ENCODE measurements at places on chromosomes 6 and 20.

DNA sequence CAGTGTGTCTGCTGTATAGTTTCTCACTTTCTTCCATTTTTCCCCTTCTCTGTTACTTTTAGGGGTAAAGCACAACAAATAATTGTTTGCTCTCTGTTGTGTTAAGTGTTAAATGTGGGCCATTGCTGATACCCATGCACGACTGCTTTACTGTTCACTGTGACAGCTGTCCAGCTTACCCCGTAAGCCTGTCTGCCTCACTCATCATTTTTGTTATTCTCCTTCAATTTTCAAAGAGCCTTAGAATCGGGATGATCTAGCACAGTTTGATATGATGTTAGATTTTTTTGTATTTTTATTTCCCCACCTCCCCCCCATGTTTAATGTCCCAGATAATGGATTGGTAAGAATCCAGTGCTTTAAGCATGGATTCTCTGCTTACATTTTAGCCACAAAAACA lies 41.2 kb upstream of the MLIP start:
- no peak for DNase-seq

DNA sequence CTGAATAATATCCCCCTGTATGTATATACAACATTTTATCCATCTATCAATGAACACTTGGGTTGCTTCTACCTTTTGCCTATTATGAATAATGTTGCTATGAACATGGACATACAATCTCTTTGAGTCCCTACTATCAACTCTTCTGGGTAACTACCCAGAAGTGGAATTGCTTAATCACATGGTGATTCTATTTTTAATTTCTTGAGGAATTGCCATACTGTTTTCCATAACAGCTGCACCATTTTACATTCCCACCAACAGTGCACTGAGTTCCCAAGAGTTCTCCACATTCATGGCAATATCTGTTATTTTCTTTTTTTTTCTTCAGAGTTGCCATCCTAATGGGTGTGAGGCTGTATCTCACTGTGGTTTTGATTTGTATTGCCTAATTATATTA lies 88.3 kb downstream of the ZHX3 start:
- DNase-seq = no peak

DNA sequence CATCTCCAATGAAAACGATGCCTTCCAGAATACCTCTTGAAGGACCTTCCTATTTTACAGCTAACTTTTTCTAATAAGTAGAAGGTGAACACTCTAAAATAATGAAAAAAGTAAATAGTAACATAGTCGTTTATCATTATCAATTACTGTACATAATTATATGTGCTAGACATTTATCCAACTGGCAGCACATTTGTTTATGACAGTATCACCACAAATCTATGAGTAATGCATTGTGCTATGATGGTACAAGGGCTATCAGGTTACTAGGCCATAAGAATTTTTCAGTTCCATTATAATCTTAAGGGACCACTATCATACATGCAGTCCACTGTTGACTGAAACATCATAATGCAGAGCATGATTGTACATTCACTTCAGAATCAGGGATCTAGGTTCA lies 68.4 kb downstream of the ATG5 start:
- no peak for DNase-seq

DNA sequence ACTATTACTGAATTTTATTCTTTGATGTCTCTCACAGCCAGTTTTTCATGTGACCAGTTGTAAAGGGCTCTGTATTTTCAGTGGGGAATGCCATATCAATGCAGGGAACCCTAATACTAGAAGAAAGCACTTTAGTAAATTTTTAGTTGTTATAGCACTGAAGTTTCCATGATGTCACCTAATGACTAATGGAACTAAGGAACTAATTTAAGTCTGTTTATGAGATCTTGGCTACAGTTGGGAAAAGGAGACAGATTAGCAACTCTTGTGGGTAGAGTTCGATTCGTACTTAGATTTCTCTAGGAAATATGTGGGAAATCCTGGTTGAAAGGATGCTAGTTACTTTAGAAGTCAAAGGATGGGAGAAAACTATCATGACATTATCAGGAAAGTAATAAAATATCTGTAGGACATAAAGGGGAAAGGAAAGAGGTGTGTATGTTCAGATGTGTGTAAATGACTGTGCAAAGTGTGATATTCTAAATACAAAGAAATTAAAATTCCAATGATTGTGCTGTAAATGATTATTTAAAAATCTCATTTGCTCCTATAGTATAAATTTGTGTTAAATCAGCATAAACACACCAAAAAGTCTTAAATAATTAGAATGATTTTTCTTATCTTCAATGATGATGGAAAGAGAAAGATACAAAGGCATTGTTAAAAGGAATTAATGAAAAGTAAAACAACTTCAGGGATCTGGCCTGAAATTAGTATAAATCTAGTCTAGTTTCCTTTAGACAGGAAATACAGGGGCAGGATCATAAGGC lies 103.4 kb downstream of the LRRC1 start:
- DNase-seq = no peak

DNA sequence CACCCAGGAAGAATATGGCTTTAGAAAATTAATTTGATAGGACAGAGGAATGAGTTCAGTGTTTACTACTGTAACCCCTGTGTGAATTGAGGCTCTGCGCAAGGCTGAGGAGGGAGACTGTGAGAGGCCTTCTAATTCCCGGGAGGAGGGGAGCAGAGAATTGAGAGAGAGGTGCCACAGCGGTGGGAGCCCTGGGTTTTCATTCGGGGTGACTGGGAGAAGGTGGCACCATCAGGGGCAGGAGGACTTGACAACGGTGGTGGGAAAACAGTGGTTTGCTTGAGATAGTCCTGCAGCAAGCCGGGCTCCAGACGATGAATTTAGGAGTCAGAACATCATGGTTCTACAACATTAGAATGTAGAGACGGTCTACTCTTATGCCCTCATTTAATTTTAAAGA lies 9.2 kb downstream of the DUSP22 start:
- DNase-seq = no peak

- DNase-seq = no peak
Measured at GRCh38 chr6:44561060-44561623, 173.6 kb downstream of the CDC5L start.

DNA sequence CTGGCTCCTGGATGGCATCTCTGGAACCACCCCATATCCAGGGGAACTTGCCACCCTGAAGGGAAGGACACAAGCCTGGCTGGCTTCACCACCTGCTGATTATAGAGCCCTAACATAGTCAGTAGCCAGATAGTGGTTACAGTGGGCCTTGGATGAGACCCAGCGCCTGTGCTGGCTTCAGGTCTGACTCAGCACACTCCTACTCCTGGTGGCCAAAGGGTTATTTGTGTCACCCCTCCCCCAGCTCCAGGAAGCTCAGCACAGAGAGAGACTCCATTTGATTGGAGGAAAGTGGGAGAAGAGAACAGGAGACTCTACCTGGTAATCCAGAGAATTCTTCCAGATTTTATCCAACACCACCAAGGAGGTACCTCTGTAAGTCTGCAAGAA lies 12.8 kb downstream of the SNX14 start:
- peak; percentile 43 for DNase-seq

GRCh38 chr6:16821834-16822264 lies 60.6 kb upstream of the ATXN1 start:
- no peak for DNase-seq

DNA sequence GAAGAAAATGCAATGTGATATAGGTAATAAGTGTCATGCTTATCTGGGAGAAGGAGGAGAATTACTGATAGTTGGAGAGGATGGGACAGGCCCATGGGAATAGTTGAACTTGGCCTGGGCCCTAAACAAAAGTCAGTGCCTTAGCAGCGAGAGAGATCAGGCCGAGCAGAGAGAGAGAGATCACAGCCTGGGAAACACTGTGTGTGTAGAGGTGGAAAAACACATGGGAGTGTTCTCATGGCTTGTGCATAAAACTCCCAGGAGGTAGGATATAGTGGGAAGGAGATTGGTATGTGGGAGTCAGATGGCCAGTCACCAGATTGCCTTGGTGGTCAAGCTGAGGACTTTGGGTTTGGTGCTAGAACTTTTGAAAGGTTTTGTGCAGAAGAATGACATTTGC lies 47.6 kb downstream of the FIG4 start:
- DNase-seq = no peak

DNA sequence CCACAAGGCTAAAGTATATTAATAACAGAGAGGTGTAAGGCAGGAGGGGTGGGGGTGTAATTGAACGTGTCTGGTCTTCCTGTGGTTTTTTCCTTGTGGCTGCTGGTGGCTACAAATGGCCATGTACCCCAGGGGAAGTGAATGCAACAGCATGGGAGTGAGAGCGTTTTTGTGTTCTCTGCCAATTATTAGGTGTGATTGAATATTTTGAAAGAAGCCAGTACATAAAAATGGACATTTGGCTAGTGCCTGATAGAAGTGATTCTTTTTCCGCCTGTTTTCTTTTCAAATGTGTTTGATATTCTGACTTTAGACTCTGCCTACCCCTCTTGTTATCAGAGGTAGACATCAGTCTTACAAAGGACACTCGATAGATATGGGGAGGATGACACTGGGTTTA lies 141.3 kb downstream of the PRL start:
- DNase-seq = no peak

DNA sequence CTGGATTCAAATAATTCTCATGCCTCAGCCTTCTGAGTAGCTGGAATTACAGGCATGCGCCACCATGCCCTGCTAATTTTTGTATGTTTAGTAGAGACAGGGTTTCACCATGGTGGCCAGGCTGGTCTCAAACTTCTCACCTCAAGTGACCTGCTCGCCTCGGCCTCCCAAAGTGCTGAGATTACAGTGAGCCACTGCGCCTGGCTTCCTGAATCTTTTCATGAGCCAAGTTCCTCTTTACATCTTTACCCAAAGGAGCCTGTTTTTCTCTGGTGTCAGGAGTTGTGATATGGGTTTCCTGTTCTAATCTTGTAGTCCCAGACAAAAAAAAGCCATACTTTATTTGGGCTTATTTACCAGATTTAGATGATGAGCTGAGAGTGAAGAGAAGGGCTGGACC lies 34.4 kb downstream of the PCNA start:
- DNase-seq = no peak

DNA sequence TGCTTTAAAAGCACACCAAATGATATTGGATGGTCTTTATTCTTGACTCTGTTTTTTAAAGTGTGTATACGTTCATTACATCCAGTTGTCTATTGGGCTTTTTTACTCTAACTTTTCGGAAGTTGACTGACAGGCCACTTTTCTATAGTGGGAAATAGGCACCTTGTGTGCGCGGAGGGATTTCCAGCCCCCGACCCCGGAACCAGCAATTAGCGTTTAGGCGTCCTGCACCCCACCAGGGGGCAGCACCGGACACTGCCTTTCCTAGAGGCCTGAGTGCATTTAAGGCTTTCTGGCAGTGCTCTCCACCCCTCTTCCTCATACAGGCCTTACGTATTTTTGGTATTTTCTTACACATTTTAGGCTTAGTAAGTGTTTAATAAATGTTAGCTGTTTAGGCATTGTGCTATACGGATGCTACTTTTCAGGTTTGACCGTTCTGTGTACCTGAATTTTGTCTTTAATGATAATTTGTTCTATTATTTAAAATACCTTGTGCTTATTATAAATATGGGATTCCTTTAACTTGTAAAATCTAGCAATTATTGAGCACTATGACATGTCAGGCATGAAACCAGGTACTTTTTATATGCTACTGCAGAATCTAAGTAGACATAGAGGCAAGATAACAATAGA lies 231.8 kb downstream of the BCKDHB start:
- no peak for DNase-seq

GRCh38 chr6:43770372-43771209 lies 580 bp downstream of the VEGFA start:
- no peak for DNase-seq

DNA sequence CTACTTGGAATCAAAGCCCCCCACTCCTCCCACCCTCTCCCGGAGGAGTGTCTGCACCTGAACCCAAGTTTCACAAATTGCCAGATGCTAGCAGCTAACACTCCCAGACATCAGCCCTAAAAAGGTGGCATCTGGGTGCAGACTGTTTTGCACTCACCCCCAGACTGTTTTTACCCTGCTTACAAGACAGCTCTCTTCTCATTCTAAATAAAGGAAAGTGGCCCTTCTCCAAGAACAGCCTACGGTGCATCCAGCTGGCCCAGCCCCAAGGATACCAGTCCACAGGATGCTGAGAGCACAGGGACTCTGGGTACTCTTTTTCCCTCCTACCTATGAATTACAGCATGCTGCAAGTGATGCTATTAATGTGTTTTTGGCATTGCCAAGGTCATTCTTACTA lies 842.0 kb upstream of the FLRT3 start:
- no peak for DNase-seq

GRCh38 chr6:16706911-16707783 lies 54.1 kb downstream of the ATXN1 start:
- no peak for DNase-seq

DNA sequence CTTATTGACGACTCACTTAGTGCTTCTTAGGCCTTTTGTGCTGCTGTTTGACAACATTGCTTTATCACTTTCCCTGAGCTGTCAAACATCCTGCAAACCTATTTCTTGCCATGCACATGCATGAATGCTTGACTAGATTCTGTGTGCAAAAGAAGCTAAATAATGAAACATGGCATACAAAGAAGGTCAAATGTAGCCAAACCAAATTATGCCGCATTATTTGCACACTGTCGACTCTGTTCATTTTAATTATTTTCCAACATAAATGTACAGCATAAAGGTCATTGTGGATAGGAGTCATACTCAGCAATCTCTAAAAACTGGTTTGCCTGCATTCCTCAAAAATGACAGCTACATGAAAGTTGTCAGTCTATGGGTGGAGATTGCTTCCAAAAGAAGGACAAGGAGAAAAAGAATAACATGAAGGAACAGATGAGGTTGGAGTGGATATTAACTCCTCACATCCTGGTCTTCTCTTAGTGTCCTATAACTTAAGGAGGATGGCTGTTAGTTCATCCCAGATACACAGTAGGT lies 123.1 kb upstream of the STXBP5 start:
- no peak for DNase-seq

GRCh38 chr6:158313989-158314388 lies 1.7 kb downstream of the TULP4 start:
- no peak for DNase-seq

DNA sequence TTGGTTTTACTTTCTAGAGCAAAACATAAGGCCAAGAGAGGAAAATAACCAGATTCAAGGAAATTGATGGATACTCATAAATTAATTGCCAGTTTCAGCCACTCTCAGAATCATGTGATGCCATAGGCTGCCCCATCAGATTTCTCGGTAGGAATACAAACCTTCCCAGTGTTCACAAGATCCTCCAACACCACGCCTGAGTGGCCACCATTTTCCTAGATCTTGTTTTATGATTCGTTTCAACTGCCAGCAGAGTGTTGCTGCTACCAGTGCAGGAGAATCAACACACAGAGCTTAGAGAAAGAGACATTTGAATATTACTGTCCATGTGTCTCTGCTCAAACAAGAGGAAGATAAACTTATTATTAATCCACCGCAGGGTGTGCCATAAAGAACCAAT lies 434.2 kb upstream of the CDH4 start:
- DNase-seq = no peak

All from non-pigmented ciliary epithelial cell (primary cell).